Fibroblast of lung (primary cell): ENCODE measurements at places on chromosomes 2 and 18. TPM values are rescaled to one million over a fixed set of nuclear protein-coding genes. Genes with fewer than 3 reads are reported as not detected.

DNA sequence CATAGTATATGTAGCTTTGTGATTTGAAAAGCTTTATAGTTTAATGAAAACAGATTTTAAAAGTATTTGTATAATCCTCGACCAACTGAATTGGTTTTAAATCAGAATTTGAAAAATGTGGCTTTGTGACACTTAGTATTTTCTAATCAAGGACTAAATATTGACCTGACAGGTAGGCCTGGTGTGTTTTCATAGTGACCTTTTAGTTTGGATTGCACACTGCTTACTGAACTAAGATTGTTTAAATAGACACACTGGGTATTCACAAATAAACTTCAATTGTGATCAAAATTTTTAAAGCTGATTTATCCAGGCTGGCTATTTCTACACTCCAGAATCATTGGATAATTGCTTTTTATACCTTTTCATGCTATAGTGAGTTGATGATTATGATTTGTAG is 31.8 kb upstream of the FAM237A start:
- no peak for DNase-seq

- peak; percentile 27 for DNase-seq
These were observed 14.9 kb upstream of the MSH6 start for GRCh38 chr2:47767880-47768609.

DNA sequence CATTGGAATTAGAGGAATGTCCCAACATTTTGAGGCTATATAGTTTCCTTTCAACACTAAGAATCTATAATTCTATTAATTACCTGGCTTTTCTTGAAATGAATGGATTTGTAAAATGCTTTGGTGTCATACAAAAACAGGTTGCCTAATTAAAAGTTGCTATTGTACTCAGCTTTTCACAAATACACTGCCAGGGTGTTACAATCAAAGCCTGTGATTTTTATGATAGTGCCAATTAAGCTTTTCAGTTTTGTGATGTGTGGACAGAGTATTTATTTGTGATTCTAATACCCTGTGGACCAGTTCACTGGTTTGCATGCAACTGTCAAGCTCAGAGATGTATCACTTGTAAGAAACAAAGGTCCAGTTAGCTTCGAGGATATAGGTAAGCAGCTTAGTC is 71.8 kb downstream of the NAB1 start:
- DNase-seq = no peak

DNA sequence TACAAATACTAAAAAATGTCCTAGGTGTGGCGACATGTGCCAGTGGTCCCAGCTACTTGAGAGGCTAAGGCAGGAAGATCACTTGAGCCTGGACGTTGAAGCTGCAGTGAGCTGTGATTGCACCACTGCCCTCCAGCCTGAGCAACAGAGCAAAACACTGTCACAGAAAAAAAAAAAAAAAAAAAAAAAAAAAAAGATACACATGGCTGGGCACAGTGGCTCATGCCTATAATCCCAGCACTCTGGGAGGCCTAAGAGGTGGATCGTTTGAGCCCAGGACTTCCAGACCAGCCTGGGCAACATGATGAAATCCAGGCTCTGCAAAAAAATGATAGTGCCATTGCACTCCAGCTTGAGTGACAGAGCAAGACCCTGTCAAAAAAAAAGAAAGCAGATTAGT is 13.7 kb downstream of the KANSL1L start:
- no peak for DNase-seq

GRCh38 chr2:171965661-171966060 is 34.1 kb upstream of the METAP1D start:
- no peak for DNase-seq

DNA sequence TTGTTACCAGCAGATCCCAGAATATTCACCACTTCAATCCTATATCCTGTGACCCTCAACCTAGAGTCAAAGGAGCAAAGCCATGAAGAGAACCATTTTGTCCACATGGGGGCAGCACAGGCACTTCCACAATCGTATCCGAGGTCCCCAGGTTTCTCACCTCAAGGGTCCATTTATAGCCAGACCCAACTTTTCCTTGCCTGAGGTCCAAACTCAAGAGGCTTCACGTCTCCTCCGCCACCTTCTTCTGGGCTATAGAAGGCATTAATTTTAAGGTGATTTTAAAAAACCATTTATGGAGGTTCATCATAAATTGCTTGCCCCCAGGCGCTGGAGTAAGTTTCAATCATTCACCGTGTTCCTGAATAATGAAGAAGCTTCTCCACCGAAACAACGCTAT is 111.6 kb upstream of the NABP1 start:
- peak; percentile 67 for DNase-seq

DNA sequence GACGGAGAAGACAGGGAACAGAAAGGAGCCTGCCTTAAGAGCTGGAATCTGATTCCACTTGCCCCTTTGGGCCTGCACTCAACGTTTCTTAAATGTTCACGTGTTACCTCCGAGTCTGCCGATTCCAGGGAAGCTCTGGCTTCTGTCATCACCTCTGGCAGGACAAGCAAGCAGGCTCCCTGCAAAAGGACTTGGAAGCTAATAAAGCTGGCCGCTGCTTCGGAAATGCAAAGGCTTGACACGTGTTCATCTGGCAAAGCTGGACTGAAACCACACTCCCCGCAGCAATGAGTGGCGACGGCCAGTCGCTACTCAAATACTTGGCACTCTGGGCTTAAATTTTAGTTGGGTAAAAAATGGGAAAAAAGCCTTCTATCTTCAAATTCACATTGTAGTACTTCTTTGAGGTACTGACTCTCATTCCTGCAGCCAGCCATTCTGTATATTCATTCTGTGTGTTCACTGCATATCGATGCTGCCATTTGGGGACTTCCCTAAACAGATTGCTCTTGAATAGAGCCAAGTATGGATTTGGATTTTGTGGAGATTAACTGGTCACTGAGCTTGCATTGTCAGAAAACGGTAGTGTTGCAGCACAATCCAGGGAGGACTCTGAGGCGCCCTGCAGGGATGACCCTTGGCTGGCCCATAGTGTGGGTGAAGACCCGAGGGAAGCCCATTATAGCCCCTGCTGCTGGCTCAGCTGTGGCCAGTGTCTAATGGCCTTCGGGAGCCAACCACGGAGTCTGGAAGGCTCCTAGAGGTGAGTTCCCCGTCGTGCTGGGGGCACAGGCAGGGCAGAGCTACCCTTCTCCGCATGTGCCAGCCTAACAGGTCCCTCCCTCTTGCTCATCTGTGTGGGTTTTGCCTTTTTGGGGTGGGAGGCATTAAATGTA is 231.5 kb downstream of the PRKCE start:
- DNase-seq = peak; percentile 47

DNA sequence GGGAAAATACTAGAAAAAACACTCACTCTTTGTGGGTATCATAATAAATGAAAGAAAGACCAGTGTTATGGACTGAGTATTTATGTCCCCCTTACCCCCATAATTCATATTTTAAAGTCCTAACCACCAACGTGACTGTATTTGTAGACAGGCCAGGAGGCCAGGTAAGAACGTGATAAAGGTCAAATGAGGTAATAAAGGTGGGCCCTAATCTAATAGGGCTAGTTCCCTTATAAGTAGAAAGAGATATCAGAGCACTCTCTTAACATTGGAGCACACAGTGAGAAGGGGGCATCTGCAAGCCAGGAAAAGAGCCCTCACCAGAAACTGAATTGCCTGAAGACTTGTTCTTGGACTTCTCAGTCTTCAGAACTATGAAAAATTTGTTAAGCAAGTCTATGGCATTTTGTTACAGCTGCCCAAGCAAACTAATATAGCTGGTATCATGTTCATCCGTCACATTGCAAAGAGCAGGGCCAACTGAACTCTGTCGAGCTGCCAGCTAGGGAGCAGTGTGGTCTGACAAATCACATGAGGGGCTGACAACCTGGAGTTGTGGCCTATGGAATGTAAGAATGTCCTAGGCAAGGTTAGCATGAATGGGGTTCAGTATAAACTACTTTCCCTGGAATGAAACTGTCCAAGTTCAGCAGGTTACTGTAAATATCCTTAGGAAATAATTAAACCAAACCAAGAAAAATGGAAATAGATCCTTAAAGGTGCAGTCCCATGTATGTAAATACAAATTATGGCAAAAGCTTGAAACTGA is 280.9 kb downstream of the ZNF385B start:
- DNase-seq = peak; percentile 15

DNA sequence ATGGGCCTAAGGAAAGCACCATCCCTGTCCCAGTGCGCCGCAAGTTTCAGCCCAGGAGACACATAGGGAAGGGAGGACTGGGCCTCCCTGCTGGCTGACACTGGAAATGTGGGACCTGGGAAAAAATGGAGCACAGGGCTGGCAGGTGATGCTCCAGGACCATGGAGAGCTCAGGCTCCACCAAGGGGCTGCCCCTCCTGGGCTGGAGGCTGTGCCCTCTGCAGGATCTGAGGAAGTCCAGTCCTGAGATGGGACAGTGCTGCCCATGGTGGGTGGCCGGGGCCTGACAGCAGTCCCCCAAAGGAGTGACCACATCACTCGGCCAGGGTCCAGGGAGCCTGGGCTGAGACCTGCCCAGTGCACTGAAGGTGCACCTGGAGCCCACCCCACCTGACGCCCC is 108.6 kb upstream of the TEKT4 start:
- DNase-seq = no peak

GRCh38 chr2:107336526-107336925 is 450.6 kb upstream of the ST6GAL2 start:
- DNase-seq = peak; percentile 35

DNA sequence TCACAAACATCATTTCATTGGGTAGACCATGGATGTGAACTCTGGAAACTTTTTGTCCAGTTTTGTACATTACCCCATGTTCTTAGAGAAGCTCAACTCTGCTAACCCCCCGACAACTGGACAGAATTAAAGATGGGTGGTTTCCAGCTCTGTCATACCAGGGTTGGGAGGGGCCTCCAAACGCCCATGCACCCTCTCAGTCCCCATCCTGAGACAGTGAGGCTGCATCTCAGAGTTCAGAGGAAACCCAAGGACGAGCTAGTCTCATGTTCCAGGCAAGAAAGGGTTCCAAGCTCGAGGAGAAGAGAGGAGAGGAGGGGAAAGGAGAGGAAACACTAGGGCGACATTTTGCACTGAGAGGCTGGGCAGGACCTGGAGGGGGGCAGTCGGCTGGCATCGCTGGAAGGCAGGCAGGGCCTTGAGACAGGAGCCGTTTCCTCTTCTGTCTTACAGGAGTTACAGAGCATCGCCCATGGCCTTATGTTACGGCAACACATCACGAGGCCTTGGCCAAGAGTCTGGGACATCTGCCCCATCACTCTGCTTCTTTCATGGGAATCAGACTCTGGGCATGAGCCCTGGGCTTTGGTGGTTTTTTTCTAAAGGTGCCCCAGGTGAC is 16.4 kb downstream of the MAL start:
- no peak for DNase-seq

DNA sequence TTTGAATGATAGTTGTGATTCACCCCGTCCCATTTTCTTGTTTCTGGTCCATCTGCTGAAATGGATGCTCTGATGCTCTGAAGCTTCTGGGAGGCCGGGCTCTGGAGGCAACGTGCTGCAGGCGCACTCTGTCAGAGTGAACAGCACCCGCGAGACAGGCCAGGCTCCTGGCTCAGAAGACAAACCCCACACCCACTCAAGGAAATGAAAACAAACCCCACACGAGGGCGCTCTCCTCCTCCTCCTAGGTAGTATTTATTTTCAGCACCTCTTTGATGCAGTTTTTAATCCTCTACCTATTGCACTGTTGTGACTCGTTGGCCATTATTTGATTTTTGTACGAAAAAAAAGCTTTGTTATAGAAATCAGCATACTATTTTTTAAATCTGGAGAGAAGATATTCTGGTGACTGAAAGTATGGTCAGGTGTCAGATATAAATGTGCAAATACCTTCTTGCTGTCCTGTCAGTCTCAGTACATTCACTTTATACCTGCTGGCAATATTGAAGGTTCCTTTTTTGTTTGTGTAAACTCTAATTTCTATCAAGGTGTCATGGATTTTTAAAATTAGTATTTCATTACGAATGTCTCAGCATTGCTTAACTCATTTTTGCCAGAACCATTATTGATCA is 10.3 kb upstream of the CHST10 start:
- peak; percentile 25 for DNase-seq

- peak; percentile 50 for DNase-seq
These were observed 44.2 kb downstream of the GLI2 start for GRCh38 chr2:120779781-120780283.

DNA sequence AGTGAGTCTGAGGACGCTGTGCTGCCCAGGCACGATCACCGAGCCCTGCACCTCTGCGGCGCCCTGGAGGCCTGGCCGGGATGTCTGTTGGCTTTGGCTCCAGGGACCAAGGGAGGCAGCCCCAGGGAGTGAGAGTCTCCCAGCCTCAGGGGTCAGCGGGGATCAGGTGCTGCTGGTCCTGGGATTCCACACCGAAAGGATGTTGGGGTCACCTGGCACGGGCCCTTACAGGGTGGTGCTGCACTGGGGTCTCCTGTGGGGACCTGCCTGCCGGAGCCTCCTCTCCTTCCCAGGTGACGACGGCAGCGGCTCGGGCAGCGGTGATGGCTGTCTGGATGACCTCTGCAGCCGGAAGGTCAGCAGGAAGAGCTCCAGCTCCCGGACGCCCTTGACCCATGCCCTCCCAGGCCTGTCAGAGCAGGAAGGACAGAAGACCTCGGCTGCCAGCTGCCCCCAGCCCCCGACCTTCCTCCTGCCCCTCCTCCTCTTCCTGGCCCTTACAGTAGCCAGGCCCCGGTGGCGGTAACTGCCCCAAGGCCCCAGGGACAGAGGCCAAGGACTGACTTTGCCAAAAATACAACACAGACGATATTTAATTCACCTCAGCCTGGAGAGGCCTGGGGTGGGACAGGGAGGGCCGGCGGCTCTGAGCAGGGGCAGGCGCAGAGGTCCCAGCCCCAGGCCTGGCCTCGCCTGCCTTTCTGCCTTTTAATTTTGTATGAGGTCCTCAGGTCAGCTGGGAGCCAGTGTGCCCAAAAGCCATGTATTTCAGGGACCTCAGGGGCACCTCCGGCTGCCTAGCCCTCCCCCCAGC is 30.5 kb downstream of the GPC1 start:
- DNase-seq = no peak

GRCh38 chr2:32864334-32865111 is 82.2 kb upstream of the LTBP1 start:
- peak; percentile 90 for DNase-seq

The TMEM37 gene
- total RNA-seq = 0.99 and 2.6 TPM in 2 replicates

The CAPN14 gene
- under 0.01 and 0.17 TPM in 2 replicates for total RNA-seq

The MROH2A gene
- not detected in 2 replicates for total RNA-seq
